ENCODE measurements at places on chromosomes 3 and 15. TPM values are rescaled to one million over a fixed set of nuclear protein-coding genes. Genes with fewer than 3 reads are reported as not detected.

GRAMD2A gene
- total RNA-seq: 16.0 TPM

NOX5 gene
- 0.05 TPM for total RNA-seq

SGO1 gene
- 4.7 TPM for total RNA-seq

TPRG1 gene
- total RNA-seq: 3.0 TPM

SHF gene
- 1.1 TPM for total RNA-seq

PYGO1 gene
- total RNA-seq: 1.0 TPM

All from mammary epithelial cell (primary cell).